Vagina (tissue), 2 donors: ENCODE measurements at places on chromosomes 1 and 21.

DNA sequence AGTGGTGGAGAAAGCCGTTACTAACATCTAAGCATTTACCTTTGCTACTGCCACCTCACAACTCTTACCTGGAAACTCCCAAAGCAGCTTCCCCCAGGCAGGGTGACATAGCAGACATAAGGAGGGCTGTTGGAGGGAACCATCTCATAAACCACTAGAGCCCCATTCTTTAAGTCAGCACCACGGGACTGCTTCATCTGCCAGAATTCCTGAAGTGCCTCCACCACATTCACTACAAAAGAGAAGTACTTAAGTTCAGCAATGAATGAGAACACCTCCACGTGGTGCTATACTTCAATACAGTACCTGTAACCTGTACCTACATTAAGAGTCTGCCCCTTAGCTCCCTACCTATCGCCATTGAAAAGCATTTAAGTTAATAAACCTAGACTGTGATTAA, 10.3 kb downstream of the LIX1L start:
- DNase-seq, result no peak

DNA sequence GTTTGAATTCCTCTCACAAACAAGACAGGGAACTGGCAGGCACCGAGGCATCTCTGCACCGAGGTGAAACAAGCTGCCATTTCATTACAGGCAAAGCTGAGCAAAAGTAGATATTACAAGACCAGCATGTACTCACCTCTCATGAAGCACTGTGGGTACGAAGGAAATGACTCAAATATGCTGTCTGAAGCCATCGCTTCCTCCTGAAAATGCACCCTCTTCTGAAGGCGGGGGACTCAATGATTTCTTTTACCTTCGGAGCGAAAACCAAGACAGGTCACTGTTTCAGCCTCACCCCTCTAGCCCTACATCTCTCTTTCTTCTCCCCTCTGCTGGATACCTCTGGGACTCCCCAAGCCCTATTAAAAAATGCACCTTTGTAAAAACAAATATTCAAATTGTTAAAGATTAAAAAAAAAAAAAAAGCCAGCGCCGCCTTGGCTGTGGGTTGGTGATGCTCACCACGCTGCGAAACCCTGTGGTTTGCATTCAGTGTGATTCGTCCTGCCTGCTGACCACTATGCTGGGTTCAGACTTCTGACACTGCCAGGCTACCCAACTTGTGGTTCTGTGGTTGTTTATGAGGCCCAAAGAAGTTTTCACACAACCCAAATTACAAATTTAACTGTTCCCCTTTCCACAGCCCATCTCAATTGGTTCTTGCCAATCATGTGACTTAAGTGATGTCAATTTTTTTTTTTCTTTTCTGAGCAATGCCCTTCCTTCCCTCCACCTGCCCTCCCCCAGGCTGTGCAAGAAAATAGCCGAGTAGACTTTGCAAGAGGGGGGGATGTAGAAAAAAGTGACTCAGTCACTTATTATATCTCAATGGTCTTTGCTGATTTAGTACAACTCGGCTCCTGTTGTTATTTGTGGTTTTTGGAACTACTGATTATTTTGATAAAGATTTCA, at the start of gene RUNX1:
Gene RUNX1 (minus strand): TSS at position 597 of the 912 bp plus-strand sequence.
- DNase-seq, result peak; percentile 70

GRCh38 chr1:189499736-189500135, 977.9 kb downstream of the BRINP3 start:
- DNase-seq, result no peak

DNA sequence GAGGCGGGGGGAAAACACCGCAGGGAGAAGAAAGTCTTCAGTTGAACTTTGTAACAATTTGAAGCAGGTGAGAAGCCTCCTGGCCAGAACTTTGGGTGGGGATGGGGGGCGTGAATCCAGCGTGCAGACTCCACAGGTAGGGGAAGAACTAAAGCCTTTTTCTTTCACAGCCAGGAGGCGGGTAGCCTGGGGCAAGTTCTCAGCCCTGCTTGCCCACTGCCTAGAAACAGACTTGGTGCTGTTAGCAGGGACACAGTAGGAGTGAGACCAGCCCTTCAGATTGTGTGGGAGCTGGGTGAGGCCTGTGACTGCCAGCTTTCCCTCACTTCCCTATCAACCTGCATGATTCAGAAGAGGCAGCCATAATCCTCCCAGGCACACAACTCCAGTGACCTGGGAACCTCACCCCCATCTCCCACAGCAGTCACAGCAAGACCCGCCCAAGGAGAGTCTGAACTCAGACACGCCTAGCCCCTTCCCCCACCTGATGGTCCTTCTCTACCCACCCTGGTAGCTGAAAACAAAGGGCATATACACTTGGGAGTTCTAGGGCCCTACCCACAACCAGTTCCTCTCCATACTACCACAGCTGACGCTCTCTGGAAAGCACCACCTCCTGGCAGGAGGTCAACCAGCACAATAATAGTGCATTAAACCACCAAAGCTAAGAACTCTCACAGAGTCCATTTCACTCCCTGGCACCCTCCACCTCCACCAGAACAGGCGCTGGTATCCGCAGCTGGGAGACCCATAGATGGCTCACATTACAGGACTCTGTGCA, 83.5 kb upstream of the CDC42BPA start:
- no peak for DNase-seq

DNA sequence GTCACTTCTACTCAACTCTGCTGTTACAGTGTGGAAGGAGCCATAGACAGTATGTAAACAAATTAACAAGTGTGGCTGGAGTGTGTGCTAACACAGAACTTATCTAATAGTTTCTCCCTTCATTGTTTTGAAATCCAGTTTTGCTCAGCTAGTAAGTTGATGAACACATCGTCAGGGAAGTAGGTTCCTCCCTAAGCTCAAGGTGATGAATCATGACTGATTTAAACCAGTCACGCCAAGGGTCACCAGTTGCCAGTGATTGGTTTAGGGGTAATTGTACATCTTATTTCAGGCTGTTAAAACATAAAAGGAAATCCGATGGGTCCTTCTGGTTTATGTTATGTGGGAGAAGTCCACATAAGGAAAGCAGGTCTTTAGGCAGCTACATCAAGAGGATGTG, 97.0 kb upstream of the CHODL start:
- DNase-seq, result no peak

DNA sequence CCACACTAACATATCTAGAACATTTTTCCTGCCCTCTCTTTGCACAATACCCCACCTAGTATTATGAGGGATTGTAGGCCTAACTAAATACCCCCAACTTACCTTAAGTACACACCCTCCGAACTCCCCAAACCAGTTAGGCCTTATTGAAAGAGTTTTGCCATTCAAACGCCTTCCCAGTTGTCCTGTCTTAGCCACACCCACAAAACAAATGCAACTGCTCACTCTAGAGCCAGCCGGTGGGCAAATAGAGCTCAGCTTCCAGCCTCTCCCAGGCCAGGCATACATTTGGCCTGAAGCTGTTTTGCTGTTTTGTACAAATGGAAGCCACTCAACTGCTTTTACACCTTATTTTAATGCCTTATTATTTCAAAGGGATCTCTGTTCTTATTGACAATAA, 224.2 kb upstream of the RUNX1 start:
- no peak for DNase-seq

- no peak for DNase-seq
Observed at GRCh38 chr21:16473988-16474387, 744.2 kb downstream of the USP25 start.

DNA sequence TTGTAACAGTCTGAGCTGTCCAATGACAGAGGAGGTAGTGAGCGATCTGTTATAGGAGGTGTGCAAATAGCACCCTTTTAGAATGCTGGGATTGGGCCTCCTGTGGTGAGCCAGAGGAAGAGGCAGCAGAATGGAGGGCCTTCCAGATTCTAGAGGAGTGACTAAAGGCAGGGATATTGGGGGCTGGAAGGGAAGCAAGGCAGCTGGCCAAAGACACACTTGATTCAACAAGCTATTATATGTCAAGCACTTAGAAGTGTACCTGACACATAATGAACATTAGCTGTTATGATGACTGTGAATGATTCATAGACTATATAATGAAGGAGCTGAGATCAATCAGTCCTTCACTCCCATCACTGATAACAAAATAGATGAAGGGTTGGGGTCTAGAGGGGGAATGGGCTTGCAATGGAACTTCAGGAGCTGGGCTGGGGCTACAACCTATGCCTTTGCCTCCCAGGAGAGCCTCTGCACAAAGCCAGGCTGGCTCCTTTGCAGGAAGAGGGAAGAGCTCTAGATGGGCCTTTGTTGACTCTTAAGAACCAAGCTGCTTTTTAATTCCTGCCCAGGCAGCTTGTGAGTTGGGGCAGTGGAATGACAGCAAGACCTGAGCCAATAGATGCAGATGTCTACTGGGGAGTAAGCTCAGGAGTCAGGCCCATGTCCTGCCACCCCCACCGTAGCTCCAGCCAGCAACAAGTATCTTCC, 2.3 kb upstream of the MKNK1 start:
- DNase-seq, result no peak

DNA sequence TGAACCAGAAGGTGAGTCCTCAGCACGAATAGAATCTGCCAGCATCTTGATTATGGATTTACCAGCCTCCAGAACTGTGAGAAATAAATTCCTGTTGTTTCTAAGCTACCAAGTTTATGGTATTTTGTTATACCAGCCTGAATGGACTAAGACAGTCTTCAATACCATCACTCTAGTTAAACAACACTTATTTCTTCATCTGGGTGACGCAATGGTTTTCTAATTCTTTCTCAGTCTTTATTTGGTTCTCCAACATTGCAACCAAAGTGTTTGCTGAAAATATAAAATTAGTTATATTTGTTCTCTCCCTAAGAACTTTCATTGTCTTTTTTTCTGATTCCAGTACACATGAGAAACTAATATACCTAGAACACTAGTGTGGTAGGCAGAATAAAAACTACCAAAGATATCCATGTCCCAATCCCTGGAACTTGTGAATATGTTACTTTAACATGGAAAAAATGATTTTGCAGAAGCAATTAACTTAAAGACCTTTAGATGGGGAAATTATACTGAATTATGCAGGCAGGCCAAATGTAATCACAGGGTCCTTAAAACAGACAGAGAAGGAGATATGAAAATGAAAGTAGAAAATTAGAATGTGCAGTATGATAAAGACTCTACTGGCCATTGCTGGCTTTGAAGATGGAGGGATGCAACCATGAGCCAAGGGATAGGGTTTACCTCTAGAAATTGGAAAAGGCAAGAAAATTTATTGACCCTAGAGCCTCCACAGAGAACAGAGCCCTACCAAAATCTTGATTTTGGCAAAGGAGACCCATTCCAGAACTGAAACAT, 1115.1 kb downstream of the PLA2G4A start:
- no peak for DNase-seq

- no peak for DNase-seq
Observed at GRCh38 chr1:228927421-228927820, 192.1 kb downstream of the RHOU start.
